Motor neuron (in vitro differentiated cells): ENCODE measurements at places on chromosomes 4 and X. TPM values are rescaled to one million over a fixed set of nuclear protein-coding genes. Genes with fewer than 3 reads are reported as not detected.

The GABRA4 gene
- total RNA-seq: 0.07 and 0.08 TPM in 2 replicates

The ATOH1 gene
- 1.3 TPM in 1 of 2 replicates, not detected in the other for total RNA-seq

The TCEAL7 gene
- 9.4 and 9.5 TPM in 2 replicates for total RNA-seq

The NAT8L gene
- total RNA-seq: 15.5 and 16.1 TPM in 2 replicates

The NUDT9 gene
- total RNA-seq: 11.9 and 12.8 TPM in 2 replicates

GRCh38 chrX:100926453-100926852 is 2.3 kb downstream of the XKRX start:
- no peak for ATAC-seq

DNA sequence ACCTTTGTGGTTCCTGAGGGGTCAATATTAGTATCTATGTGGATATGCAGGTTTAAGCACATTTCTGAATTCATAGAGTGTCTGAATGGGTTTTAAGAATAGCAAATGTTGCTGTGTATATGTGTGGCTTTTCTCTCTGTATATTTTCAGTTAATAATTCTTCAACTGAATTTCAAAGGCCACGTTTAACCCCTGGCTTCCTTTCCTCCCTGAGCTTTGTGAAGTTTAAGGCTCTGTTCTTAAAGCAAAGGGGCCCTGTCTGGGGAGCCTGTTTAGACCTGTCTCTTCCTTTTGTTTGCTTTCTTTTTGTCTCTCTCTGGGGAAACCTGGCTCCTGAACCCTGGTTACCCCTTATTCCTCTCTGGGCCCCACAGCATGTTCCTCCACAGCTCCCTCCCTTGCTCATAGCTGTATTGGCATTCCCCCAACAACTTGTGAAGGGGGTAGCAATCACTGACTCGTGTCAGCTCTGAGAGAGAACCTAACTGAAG is 139.1 kb downstream of the COL4A6 start:
- no peak for ATAC-seq

DNA sequence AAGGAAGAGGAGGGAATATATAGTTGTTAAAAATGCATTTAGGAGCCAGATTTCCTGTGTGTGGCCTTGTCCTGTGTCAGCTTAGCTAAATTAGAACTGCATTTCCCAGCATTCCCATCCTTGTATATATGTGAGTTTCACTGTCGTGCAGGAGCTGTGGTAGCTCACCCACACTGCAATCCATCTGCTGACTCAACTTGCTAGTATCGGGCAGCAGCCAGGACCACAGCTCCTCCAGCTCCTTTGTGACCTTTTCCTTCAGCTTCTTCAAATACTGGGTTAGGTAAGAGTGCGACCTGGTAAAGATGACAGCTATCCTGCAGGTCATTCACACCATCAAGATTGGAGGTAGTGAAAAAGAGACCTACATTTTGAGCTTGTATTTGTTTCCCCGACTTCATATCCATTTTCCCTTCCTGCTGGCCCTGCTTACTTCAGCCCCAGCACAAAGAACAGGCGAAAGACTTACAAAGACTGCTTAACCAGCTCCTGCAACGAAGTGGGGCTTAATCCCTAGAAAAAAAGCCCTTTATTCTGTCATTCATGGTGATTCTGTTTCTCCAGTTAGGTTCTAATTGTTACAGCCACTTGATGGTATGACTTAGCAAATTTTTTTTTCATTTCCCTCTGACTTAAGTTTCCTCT is 11.4 kb downstream of the ASIC5 start:
- peak; percentile 32 for ATAC-seq

DNA sequence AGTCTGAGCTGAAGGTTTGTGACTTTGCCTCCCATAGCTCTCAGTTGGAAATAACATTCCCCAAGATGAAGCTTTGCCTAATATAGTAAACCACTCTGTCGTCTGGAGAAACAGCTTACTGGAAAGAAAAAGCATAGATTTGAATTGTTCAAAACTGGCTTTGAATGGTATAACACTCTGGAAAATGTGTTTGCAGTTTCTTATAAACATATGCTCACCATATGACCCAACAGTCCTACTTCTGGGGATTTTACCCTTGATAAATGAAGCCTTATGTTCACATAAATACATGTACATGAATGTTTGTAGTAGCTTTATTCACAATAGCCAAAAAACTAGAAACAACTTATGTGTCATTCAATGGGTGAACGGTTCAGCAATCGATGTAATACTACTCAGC is 10.2 kb downstream of the VEGFD start:
- no peak for ATAC-seq

GRCh38 chrX:103063918-103064434 is at the start of gene BEX1:
BEX1 (minus strand) TSS chrX:103064171; CDS start chrX:103063274, 897 bp downstream.
- peak; percentile 87 for ATAC-seq

DNA sequence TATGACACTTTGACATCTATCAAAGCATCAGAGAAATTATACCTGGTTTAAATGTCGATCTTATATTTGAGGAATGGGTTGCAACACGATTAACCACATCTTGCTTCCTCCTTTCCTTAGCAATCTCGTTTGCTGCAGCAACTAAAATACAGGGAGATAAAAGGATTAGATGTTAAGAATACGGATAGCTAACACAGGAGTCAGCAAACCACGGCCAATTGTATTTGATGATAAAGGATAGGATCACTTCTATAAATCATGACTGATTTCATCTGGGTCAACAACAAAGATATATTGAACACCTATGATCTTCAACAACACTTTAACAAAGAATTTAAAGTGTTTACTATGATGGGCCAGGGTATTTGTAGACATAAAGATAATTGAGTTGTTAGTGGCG is 5.0 kb downstream of the MAP7D3 start:
- no peak for ATAC-seq

- ATAC-seq: peak; percentile 16
Observed at GRCh38 chr4:67531379-67531962, 13.8 kb downstream of the CENPC start.

DNA sequence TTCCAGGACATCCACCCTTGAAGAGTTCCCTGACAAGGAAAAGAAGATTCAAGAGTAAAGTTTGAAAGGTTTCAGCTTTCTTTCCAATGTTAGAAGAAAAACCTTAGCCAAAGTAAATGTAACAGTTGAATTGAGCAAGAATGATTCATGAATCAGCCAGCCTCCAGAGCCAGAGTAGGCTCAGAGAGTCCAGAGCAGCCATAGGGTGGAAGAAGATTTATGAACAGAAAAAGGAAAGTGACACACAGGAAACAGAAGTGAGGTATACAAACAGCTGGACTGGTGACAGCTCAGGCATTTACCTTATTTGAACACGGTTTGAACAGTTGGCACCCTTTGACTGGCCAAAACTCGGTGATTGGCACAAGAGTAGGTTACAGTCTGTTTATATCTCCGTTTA is 63.2 kb downstream of the QDPR start:
- ATAC-seq: no peak

- ATAC-seq: no peak
Observed at GRCh38 chr4:23058165-23058776, 365.5 kb downstream of the GBA3 start.

DNA sequence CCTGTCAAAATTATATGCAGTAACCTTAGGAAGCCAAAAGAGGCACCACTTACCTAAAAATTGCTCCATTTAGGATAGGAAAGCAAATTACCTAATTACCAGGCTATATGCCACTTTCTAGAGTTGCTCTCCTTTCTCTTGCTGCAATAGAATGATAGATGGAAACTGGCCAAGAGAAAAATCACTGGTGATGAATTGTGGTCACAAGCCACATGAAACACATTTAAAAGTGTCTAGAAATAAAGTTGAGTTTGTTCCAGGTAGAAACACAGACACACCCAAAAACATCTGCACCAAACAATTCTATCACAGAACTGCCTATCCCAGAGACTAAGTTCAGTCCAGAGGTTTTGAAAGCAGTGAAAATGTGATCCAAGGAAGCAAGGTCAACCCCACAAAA is 337.7 kb downstream of the PCDH19 start:
- no peak for ATAC-seq

- no peak for ATAC-seq
Observed at GRCh38 chr4:105807496-105807895, 87.8 kb upstream of the NPNT start.

DNA sequence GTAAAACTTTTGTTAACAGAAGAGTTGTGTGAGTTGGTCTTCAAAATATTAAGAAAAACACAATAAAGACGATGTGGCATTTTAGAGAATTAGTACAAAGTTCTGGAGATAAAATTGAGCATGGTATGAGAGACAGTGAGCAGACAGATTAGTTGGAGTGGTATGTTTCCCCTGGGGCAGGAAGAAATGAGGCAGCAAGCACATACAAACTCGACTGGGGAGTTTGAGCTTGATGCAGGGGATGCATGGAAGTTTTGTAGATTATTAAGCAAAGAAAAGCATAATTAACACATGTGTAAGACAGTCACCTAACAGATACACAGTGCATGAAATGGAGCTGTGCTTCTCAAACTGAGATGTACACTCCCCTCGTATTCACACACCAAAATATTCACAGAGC is 58.1 kb upstream of the IL2 start:
- no peak for ATAC-seq

DNA sequence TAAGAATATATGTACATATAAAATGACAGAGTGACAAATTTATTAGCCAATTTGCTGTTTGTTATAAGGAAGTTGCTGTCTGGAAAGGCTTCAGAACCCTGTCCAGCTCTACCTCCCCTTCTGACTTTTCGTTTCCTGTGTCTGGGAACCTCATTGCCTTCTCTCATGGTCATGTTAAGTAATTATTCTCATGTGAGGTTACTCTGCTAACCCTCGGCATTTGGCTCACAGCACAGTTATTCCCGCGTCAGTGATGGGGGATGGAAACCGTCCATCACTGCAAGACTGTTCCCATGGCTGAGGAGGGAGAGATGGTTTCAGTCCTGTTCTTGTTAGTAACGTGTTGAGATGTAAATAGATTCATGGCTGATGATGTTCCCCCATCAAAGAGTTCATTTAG is 11.9 kb downstream of the EDNRA start:
- ATAC-seq: peak; percentile 82

- ATAC-seq: no peak
Observed at GRCh38 chrX:39985551-39985950, 112.2 kb downstream of the BCOR start.
